ENCODE measurements at places on chromosomes 1 and 21.

- DNase-seq: no peak
These were observed 18.8 kb upstream of the LRRC8D start for GRCh38 chr1:89802051-89802450.

DNA sequence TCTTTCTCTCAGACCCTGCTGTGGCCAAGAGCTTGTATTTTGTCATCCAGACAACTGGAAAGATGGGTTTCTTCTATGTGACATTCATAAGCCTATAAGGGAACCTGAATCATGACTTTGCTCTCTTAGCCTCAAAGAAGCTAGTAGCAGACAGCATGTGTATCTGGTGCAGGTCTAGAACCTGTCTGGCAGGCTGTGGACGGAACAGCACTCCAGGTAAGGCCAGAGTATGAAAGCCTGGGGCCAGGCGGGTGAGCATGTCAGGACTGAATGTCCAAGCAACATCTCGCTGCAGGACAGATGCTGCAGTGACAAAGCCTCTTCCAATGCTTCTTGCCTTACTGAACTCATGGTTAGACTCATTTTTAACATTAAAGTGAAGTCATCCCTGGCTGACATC is 32.8 kb downstream of the AKNAD1 start:
- DNase-seq: no peak

DNA sequence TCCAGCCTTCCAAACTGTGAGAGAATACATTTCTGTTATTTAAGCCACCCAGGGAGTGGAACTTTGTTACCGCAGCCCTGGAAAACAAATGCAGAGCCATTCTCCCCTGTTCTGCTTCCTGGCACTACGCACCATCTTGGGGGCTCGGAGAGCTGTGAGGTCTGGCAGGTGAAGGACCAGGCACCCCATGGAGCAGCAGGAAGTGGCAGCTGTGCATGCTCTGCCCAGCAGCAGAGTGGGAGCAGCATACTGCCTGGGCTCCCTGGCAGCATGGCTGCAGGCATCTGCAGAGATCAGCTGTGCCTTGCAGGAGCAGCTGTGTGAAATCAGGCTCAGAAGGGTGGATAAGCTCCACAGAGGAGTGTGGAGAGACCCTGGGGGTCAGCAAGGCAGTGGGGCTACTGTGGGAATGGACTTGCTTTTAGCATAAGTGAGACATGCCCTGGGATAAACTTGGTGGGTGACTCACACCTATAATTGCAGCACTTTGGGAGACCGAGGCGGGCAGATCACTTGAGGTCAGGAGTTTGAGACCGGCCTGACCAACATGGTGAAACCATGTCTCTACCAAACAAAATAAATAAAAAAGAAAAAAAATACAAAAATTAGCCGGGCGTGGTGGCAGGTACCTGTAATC is 17.7 kb upstream of the ZSCAN20 start:
- no peak for DNase-seq

DNA sequence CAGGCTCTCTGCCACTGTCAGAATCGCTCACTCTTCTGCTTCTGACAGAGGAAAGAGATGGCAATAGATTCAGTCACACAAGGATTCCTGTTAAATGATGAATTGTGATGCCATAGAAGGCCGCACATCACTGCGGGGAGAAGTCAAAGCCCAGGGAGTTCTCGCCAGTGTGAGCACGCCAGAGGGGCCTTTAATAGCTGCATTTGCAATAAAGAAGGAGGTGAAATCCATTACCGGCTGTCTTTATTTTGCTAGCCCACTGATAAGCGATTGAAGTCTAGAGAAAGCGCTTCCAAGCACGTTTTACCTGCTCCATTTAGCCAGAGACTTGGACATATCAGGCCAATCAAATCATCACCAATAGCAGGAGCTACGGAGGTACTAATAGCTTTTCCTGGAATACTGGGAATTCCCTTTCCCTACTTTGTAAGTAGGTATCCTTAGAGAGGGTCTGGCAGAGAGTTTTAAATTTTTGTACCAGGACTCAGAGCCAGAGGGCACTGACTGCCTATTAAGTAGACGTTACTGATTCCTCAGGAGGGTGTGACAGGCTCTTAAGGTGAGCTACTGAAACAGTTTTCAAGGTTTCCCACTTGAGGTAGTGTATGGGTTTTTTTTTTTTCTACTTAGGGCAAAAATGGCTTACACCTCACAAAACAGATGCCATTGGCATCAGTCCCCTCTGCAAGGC is 10.2 kb upstream of the TARBP1 start:
- DNase-seq: no peak

GRCh38 chr1:24420547-24420946 is 4.9 kb downstream of the NIPAL3 start:
- no peak for DNase-seq

DNA sequence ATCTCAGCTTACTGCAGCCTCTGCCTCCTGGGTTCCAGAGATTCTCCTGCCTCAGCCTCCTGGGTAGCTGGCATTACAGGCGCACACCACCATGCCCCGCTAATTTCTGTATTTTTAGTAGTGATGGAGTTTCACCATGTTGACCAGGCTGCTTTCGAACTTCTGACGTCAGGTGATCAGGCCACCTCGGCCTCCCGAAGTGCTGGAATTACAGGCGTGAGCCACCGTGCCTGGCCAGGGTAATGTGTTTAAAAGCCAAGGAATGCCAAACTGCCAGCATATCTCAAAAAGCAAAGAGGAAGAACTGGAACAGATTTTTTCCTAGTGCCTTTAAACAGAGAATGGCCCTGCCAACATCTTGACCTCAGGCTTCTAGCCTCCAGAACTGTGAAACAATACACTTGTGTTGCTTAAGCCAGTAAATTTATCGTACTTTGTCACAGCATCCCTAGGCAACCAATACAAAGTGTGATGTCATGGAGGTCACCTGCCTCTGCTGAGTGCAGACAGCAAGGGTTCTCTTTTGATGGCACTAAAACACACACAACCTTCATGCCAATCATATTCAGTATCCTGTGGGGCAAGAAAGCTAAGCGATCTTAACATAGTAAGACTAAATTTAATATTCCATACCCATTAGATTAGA is 858.3 kb upstream of the TMPRSS15 start:
- no peak for DNase-seq

DNA sequence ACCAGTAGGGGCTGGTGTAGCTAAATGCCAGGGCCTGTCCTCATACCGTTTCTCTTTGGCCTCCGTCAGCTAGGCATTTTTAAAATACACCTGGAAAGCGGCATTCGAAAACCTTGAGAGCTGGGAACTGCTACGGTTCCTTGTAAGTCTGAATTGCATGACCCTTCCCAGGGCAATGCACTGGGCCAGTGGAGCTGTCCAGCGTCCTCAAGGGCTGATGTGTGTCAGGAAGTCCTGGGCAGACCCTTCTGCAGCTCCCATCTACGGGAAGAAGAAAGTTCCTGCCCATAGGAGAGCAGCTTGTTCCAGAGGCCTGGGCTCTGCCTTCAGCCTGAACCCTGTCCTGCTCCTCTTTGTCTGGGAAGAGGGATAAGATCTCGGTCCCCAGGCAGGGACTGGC is 34.1 kb downstream of the UBASH3A start:
- no peak for DNase-seq

DNA sequence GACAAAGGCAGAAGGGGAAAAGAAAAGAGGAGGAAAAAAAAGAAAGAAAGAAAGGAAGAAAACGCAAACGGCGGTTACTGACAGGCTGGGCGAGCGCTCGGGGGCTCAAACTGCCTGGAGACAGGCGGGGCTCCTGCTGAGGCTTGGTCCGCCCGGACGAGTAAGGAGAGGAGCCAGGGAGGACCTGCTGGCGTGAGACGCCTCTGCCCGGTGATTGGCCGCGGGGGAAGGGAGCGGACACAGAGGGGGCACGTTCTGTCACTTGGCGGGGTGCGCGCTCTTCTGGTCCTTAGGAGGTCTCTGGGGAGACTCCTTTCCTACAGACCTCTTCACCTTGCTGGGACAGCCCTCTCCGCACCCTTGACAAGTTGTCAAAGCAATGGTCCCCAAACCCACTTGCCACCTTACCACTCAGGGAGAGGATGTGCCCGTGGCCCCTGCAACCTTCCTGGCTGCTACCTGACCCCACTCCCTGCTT is 791 bp upstream of the PIK3R3 start:
- DNase-seq: no peak

GRCh38 chr1:70874818-70875217 is 172.8 kb downstream of the PTGER3 start:
- DNase-seq: no peak

- DNase-seq: no peak
These were observed 206.9 kb upstream of the PLD5 start for GRCh38 chr1:242731446-242731845.

GRCh38 chr1:205782627-205783432 is 7.5 kb upstream of the RAB29 start:
- DNase-seq: no peak

GRCh38 chr1:205076245-205076761 is 8.0 kb downstream of the TMEM81 start:
- DNase-seq: no peak

DNA sequence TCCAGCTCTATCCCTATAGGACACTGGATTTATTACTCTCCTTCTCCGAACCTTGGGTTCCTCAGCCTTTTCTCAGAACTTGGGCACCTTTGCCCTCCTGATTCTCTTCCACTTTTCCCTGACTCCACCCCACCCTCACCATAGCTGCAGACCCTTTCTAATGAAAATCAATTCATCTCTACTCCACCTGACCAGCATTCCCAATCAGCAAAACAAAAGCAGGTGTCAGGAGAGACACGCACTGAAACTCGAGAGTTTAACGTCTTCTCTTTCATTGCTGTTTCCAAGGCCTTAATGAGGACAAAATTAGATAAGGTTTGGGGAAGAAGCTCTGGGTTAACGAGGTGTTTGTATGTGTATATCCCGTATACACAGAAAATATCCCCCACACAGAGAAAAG is 208.8 kb downstream of the PLPP3 start:
- DNase-seq: no peak

- no peak for DNase-seq
These were observed 30.8 kb upstream of the FAM89A start for GRCh38 chr1:231070758-231071444.

DNA sequence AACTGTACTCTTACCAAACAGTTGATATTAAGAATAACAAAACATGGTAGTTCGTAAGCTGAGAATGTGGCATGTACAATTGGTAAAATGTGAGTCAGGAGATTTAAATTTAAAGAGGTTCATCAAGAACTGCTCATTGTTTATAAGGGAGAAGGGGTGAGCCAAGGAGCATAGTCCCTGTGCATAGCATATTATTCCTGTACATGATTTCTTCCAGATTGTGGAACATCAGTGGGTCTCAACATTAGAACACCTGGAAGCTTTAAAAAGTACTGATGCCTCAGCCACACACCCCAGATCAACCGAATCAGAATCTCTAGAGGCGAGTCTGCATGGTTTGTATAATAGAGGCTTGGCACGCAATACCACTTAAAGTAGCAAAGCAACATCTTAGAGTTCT is 56.1 kb downstream of the KCTD3 start:
- no peak for DNase-seq

GRCh38 chr1:29171521-29171920 is 10.2 kb downstream of the SRSF4 start:
- DNase-seq: no peak

DNA sequence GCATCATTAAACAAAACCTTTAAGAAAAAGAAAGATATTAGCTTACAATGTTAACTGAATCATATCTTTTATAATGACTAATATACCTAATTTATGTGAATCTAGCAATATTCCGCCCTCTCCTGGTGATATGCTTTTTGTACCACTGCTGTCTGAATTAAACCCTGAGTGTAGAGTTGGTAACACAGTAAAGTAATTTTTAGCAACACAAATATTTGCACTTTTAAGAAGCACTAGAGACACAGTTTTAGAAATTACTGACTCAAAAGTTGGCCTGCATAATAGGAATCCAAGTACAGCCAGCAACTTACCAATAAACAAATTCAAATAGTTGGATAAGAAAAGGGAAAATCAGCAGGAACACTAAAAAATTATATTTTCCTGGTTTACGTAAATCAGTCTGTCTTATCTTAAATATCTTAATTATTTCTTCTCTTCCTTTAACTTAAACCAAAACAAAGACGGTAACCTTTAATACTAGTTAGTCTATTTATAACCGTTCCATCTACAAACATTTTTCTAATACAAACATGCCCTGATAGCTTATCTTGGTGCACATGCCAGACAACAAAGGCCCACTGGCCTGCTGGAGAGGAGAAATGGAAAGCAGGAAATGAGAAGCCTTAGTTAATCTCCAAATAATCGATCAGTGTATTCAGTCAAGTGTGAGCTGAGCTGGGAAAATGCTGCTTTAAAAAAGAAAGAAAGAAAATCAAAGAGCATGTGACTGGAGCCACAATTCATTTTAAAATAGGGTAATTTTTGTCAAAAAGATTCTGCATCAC is 246.0 kb downstream of the RERE start:
- DNase-seq: no peak

- DNase-seq: no peak
These were observed 17.1 kb upstream of the PINK1 start for GRCh38 chr1:20615946-20616846.

All from T-helper 9 cell (primary cell).